Caco-2 (cell line): ENCODE measurements at places on chromosomes 2 and 18. TPM values are rescaled to one million over a fixed set of nuclear protein-coding genes. Genes with fewer than 3 reads are reported as not detected.
A peak's percentile ranks its signal among the peaks of the same experiment; 100 is the strongest.

GRCh38 chr2:203898657-203899056 is 31.1 kb downstream of the CTLA4 start:
- H3K27ac ChIP-seq = no peak overlapping the region
- DNase-seq = no peak
- no peaks in the 10 kb centered on the region for H3K27me3 ChIP-seq
- H3K36me3 ChIP-seq = no peaks in the 10 kb centered on the region

- DNase-seq = no peak
- no peaks in the 10 kb centered on the region for H3K27me3 ChIP-seq
- H3K27ac ChIP-seq = no peak overlapping the region
Measured at GRCh38 chr2:10792001-10792634, 20.5 kb downstream of the PDIA6 start.

DNA sequence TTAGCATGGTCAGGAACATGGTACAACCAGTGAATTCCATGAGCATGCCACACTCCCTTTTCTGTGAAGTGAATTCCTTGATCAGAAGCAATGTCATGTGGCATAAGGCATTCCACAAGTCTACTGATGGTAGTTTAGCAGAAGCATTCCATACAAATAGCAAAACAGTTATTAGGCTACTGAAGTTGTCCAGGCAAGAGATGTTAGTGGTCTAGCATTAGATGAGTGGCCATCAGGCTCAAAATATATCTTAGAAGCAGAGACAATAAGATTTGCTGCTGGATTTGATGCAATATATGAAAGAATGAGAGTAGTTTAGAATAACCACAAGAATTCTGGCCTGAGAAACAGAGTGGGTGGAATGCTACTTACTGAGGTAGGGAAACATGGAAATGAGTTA is 355.3 kb upstream of the NRXN1 start:
- H3K36me3 ChIP-seq = no peaks in the 10 kb centered on the region
- no peaks in the 10 kb centered on the region for H3K27me3 ChIP-seq
- H3K27ac ChIP-seq = no peak overlapping the region
- no peaks in the 10 kb centered on the region for H3K4me1 ChIP-seq
- H3K4me3 ChIP-seq = no peak overlapping the region

The NAT8 gene
- not detected in 2 replicates for total RNA-seq

The GLI2 gene
- total RNA-seq = 0.58 and 0.70 TPM in 2 replicates

- H3K27ac ChIP-seq = no peak overlapping the region
- H3K36me3 ChIP-seq = no peaks in the 10 kb centered on the region
- H3K27me3 ChIP-seq = no peaks in the 10 kb centered on the region
- no peak for DNase-seq
Measured at GRCh38 chr2:160719116-160719515, 225.5 kb upstream of the RBMS1 start.

DNA sequence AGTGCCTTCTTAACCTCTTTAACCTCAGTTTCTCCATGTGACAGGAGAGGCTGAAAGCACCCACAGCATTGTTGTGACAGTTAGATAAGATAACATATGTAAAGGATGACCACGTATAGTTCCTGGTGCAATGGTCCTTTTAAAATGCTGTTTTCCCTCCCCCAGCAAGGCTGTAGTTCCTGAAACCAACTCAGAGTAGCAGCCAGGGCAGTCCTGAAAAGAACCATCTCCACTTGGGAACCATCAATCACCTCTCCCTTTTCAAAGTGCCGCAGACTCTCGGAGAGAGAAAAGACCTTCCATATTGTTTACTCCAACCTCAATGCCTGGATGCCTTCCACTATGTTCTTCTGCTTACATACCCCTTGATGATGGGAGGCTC is 158.8 kb downstream of the DDX1 start:
- no peaks in the 10 kb centered on the region for H3K27me3 ChIP-seq
- H3K4me1 ChIP-seq = peaks cover 73% of the 10 kb centered on the region
- H3K36me3 ChIP-seq = no peaks in the 10 kb centered on the region
- no peak for DNase-seq
- peak overlapping the region; percentile 24 for H3K27ac ChIP-seq
- no peak overlapping the region for H3K4me3 ChIP-seq

GRCh38 chr2:21392649-21393048 is 268.9 kb downstream of the TDRD15 start:
- peak overlapping the region; percentile 37 for H3K27ac ChIP-seq
- H3K4me3 ChIP-seq = no peak overlapping the region
- DNase-seq = no peak

The C2orf72 gene
- total RNA-seq = 90.5 and 105 TPM in 2 replicates

The KCNG3 gene
- total RNA-seq = 1.0 and 1.1 TPM in 2 replicates

DNA sequence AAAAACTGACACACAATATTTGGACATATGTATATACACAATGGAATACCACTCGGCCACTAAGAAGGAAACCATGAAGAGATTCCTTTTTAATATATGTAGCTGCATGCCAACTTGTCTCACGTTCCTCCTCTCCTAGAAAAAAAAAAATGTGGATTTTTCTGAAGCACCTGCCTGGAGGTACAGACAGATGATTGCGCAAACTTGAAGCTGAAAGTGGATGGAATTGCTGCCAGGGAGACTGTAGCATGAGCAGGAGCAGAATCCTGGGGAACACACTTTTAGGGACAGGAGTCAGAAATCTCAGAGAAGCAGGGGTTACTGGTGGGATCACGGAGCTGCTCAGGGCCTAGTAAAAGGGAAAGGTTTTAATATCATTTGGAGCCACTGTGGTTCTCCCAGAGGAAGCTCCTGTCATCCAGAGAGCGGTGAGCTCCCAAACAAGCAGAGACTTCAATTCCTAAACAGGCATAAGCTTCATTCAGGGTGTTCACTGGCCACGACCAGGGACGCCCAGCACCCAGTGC is 640 bp upstream of the SPR start:
- H3K27me3 ChIP-seq = no peaks in the 10 kb centered on the region
- DNase-seq = peak; percentile 34
- H3K27ac ChIP-seq = peak overlapping the region; percentile 79

GRCh38 chr2:239283288-239283945 is 117.4 kb downstream of the HDAC4 start:
- no peaks in the 10 kb centered on the region for H3K36me3 ChIP-seq
- H3K27me3 ChIP-seq = no peaks in the 10 kb centered on the region
- no peak overlapping the region for H3K27ac ChIP-seq
- no peak overlapping the region for H3K4me3 ChIP-seq
- peaks cover 4% of the 10 kb centered on the region; the same call in 1 of the 2 replicates for H3K4me1 ChIP-seq

DNA sequence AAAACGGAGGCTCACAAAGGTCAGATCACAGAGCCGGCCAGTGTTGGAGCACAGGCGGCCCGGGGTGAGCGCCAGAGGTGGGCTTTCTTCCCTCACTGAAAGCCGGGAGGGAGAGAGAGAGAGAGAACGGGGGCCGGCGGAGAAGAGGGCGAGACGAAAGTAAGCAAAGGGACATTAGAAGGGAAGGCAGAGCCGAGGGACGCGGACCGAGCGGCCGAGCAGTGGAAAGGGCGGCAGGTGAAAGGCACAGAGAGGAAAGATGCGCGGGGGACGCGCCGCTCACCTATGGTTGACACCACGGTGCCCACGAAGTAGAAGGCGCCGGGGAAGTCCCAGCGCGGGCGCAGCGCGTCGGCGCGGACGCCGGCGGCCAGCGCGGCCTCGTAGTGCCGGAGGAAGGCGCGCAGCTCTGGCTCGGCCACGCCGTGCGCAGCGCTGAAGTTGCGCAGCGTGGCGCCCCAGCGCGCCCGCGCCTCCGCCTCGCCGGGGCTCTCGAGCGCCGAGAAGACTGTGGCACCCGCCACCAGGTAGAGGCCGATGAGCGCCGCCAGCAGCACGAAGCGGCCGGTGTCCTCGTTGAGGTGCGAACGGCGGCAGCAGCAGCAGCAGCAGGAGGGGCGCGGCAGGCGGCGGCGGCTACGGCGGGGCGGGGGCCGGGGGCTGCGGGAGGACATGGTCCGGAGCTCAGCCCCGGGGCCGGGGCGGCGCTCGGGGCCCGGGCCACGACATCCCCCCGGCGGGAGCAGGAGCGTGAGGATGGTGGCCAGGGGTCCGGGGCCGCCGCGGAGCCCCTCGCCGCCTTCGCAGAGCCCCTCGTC is 166.9 kb downstream of the MSH2 start:
- peak overlapping the region; percentile 19; the same call in 1 of the 2 replicates for H3K4me3 ChIP-seq
- H3K27me3 ChIP-seq = peaks cover 10% of the 10 kb centered on the region
- peaks cover 7% of the 10 kb centered on the region for H3K4me1 ChIP-seq
- H3K36me3 ChIP-seq = no peaks in the 10 kb centered on the region
- no peak for DNase-seq

- H3K27me3 ChIP-seq = no peaks in the 10 kb centered on the region
- no peak overlapping the region for H3K4me3 ChIP-seq
- no peaks in the 10 kb centered on the region for H3K4me1 ChIP-seq
- no peaks in the 10 kb centered on the region for H3K36me3 ChIP-seq
- H3K27ac ChIP-seq = no peak overlapping the region
Measured at GRCh38 chr2:231235217-231235616, 36.8 kb downstream of the ARMC9 start.

GRCh38 chr2:20122864-20123263 is 71.4 kb upstream of the LAPTM4A start:
- no peak overlapping the region for H3K4me3 ChIP-seq
- no peaks in the 10 kb centered on the region for H3K36me3 ChIP-seq
- no peak for DNase-seq
- H3K27ac ChIP-seq = no peak overlapping the region
- no peaks in the 10 kb centered on the region for H3K27me3 ChIP-seq
- no peaks in the 10 kb centered on the region for H3K4me1 ChIP-seq

The LRRTM4 gene
- total RNA-seq = 0.21 and 0.32 TPM in 2 replicates

DNA sequence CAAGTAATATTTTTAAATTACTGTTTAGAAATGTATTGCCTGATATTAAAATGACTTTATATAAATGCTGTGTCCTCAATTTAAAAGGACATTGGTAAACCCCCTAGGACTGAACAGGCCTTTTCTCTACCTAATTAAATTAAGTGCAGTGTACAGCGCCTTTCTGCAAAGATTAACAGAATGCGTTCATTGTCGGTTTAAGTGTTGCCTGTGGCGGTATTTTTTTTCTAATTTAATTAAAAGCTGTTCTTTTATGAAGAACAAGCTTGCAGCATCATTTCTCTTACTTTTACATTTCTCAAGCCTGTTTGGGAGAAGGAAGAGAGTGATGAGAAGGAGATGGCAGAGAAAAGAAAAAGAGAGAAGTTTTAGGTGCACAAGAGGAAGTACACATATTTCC is 344.9 kb downstream of the CPS1 start:
- H3K36me3 ChIP-seq = no peaks in the 10 kb centered on the region
- no peak for DNase-seq
- H3K4me1 ChIP-seq = no peaks in the 10 kb centered on the region
- H3K27ac ChIP-seq = no peak overlapping the region

- no peak overlapping the region for H3K4me3 ChIP-seq
- DNase-seq = no peak
- H3K36me3 ChIP-seq = no peaks in the 10 kb centered on the region; the same call in none of the 2 replicates
- H3K27me3 ChIP-seq = no peaks in the 10 kb centered on the region
- H3K4me1 ChIP-seq = peaks cover 12% of the 10 kb centered on the region; the same call in 1 of the 2 replicates
- H3K27ac ChIP-seq = no peak overlapping the region
Measured at GRCh38 chr2:101022221-101022620, 20.1 kb downstream of the RPL31 start.

The PIEZO2 gene
- total RNA-seq = 0.11 and 0.51 TPM in 2 replicates

The NGEF gene
- 0.39 and 0.77 TPM in 2 replicates for total RNA-seq

GRCh38 chr2:105873281-105873680 is 128.6 kb downstream of the NCK2 start:
- no peaks in the 10 kb centered on the region for H3K27me3 ChIP-seq
- DNase-seq = no peak
- H3K4me3 ChIP-seq = no peak overlapping the region
- peaks cover 5% of the 10 kb centered on the region for H3K36me3 ChIP-seq

The SCTR gene
- not detected in 2 replicates for total RNA-seq

The ESPNL gene
- total RNA-seq = not detected in 2 replicates

The GKN2 gene
- not detected in 2 replicates for total RNA-seq

The IL18R1 gene
- not detected in 2 replicates for total RNA-seq

DNA sequence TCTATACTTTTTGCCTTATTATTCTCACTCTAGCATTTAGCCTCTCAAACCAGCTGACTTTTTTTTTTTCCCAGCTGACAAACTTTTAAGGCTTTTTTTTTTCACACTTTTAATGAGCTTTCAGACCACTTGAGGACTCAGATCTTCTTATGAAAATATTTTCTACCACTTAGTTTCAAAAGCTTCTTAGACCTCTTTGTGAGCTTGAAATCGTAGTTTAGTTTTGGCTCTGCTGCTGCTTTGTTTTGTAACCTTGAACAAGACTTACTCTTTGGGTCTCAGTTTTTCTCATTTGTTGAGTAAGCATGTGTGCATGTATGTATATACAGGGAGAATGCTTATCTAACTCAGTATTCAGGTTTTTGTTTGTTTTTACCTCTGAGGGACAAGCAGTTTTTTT is 3.5 kb downstream of the NBEAL1 start:
- H3K4me3 ChIP-seq = no peak overlapping the region
- DNase-seq = no peak
- H3K27me3 ChIP-seq = no peaks in the 10 kb centered on the region
- H3K27ac ChIP-seq = peak overlapping the region; percentile 39

GRCh38 chr18:43620936-43621335 is 343.6 kb upstream of the SYT4 start:
- no peak overlapping the region for H3K27ac ChIP-seq
- peak; percentile 7 for DNase-seq
- H3K4me1 ChIP-seq = no peaks in the 10 kb centered on the region
- no peaks in the 10 kb centered on the region for H3K27me3 ChIP-seq

The BIN1 gene
- total RNA-seq = 198 and 205 TPM in 2 replicates

DNA sequence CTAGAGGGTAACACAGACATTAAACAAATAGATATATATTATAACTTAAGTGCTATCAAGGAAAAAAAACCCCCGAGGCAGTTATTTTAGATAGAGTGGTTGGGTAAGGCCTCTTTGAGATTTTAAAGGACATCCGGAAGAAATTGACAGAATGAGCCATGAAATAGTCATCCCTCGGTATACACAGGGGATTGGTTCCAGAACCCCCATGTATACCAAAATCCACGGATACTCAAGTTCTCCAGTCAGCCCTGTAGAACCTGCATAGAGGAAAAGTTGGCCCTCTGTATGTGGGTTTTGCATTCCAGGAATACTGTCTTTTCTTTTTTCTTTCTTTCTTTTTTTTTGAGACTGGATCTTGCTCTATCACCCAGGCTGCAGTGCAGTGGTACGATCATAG is 2.0 kb downstream of the DHX57 start:
- no peak for DNase-seq
- H3K4me3 ChIP-seq = no peak overlapping the region
- H3K27ac ChIP-seq = no peak overlapping the region
- no peaks in the 10 kb centered on the region for H3K36me3 ChIP-seq

The ACVR1C gene
- 2.0 and 2.1 TPM in 2 replicates for total RNA-seq

DNA sequence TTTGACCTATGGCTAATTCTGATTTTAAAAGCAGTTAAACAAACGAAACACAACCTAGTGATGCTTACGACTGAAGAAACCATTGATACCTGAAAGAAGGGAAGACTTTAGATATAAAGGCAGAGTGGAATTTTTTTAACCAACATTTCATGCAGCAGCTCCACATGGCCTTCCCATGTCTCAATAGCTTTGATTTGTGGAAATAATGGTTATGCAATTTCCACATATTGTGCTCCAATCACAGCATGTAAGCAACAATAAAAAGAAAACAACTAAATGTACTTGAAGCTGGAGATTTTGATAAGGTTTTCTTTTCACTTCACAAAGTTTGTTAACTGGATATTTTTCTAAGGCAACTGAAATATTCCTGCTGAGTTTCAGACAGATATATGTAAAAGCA is 82.0 kb upstream of the SLC39A10 start:
- no peak for DNase-seq
- peaks cover 4% of the 10 kb centered on the region for H3K4me1 ChIP-seq
- no peaks in the 10 kb centered on the region for H3K27me3 ChIP-seq
- no peak overlapping the region for H3K27ac ChIP-seq
- H3K36me3 ChIP-seq = no peaks in the 10 kb centered on the region

- H3K27me3 ChIP-seq = no peaks in the 10 kb centered on the region
- peaks cover 8% of the 10 kb centered on the region for H3K4me1 ChIP-seq
- H3K36me3 ChIP-seq = no peaks in the 10 kb centered on the region
- peak; percentile 67 for DNase-seq
- no peak overlapping the region for H3K4me3 ChIP-seq
Measured at GRCh38 chr2:234355021-234355720, 141.7 kb downstream of the ARL4C start.
